Activated CD8-positive, alpha-beta memory T cell treated with anti-CD3 and anti-CD28 coated beads, Interleukin-2, amount 10 ng/mL, durations not matched to agents 7 days and 5 days (primary cell): ENCODE measurements at places on chromosomes 7 and 10. TPM values are rescaled to one million over a fixed set of nuclear protein-coding genes. Genes with fewer than 3 reads are reported as not detected.
A peak's percentile ranks its signal among the peaks of the same experiment; 100 is the strongest.

DNA sequence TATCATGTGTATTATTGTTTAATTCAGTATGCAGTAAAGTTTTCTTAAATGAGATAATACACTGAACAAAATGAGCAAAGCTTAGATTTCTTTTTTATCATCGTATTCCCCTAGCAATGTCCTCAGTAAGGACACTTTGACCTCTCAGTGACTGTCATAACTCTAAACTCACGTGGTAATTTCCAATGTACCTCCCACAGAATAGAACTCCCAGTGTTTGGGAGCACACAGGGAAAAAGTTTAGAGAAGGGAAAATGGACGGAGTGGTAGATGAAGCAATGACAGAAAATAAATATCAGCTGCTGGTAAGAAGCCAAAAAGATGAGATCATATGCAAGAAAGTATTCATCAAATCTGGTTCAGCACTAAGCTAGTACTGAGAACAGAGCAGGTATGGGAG is 758.6 kb upstream of the KCND2 start:
- no peak for DNase-seq

GRCh38 chr7:133479456-133480065 is 226.7 kb downstream of the EXOC4 start:
- no peak for DNase-seq

DNA sequence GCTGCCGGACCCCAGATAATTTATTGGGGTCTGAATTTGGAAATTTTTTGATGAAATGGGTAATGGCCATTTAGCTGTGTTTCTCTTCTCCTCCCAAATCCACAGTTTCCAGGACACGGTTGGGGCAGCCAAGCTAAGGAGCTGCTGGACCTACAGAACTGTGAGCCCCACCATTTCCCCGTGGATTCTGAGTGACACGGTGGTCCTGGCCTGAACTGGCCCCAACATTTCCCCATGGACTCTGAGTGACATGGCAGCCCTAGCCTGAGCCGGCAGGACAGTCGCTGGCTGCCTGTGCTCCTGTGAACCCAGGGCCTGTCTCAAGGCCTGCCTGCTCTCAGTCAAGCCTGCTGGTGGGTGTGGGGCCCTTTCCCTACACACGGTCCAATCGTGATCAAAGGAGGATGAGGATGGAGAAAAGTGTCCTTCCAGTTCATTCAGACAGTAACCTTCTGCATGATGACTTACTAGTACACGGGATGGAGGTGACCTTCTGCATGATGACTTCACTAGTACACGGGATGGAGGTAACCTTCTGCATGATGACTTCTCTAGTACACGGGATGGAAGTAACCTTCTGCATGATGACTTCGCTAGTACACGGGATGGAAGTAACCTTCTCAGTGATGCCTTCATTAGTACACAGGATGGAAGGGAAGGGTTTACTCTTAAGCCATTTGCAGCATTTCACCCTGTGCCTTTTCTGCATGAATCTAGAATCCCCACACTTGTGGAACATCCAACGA is 359.9 kb downstream of the GLRX3 start:
- DNase-seq = no peak

DNA sequence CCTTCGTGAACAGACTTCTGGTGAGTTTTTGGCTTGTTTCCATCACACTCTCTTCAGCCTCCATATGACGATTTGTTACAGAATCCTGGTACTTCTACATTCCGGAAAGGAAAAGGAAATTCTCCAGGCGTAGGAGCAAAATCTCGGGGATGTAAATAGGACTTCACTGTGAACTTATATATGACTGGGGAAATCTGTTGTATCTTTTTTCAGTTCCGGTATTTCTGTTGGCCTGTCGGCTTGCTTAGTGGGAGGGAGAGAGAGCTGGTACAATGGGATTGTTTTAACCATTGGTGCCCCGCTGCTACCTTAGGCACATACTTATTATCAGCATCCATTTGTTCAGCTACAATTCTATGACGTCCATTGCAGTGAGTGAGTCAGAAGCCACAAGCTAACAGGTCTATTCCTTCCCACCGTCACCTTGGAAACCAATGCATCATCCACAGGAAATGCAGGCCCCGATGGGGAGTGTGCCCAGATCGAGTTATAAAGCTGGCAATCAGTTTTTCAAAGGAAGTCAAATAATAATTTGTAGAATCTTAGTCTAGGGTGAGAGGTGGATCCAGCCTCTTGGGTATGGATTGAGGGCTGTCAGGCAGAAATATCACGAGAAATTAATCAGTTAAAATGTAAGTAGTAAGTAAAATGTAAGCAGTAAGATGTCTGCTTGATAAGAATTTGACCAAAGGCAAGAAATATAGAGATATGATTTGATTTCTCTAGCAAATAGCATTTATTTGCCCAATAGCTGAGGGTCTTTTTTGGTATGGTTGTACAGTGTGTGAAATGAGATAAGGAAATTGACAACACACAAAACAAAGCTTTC is 92.0 kb upstream of the MKLN1 start:
- DNase-seq = peak; percentile 92

DNA sequence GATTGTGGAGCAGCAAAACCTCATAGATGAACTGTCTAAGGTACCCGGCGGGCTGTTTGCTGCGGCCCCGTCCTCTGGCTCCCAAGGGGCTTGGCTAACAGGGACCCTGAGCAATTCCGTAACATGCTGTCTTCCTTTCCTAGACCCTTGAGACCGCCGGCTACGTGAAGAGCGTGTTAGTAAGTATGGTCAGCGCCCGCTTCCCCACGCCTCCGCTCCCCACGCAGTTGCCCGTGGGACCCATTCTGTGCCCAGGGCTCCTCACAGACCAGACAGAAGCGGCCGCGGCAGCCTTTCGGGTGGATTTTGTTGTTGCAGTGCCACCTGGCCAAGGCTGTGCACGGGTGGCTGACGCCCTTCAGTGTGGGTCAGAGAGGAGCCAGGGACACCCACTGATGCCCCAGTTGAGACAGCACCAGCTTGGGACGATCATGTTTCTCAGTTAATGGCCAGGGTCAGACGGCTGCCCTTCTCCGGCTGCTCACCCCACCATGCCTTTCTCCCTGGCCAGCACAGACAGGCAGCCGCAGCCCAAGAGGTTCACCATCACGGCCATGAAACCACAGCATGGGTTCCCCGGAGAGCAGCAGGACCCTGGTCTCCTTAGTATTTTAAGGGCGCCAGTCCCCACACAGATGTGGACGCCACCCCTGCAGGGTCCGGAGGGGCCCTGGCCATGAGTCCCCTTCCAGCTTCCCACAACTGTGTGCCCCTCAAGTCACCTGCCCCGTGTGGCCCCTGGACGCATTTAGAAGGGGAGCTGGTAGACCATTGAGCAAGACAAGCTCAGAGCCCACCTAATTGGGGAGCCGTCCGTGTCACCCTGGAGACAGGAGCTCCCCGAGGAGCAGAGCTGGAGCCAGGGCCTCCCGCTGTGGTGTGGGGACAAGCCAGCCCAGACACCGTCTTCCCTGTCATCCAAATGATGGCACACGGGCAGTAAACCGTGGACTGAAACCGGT is 49.4 kb upstream of the DPYSL4 start:
- no peak for DNase-seq

DNA sequence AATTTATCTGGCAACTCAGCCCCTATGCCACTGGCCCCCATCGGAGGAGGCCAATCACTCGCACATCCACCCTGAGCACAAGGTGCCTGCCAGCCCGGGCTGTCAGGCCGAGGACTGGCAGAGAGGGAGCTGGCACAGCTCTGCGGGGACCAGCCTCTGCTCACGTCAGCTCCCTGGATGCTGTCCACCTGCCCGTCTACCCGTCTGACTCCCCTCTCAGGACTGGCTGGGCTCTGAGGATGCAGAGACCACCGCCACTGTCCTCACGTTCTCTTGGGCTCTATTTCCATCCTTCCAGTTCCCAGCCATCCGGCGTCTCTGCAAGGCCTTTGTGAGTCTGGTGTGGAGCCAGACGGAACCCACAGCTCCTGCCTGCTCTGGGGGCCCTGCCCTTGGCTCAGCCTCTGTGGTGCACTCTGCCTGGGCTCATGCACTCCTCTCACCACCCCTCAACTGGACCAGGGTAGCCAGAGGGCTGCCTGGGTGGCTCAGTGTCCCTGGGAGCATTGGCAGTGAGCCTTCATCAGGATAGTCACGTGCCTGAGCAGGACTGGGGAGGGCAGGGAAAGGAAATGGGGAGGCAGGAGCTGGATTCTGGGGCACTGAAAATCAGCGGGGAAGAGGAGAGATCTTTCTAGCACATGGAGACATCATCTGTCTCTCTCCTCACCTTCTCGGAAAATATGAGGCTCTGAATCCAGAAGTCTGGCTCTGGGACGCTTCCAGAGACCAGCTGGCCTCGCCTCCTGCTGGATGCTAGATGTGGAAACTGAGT is 38.0 kb upstream of the PCBD1 start:
- no peak for DNase-seq

DNA sequence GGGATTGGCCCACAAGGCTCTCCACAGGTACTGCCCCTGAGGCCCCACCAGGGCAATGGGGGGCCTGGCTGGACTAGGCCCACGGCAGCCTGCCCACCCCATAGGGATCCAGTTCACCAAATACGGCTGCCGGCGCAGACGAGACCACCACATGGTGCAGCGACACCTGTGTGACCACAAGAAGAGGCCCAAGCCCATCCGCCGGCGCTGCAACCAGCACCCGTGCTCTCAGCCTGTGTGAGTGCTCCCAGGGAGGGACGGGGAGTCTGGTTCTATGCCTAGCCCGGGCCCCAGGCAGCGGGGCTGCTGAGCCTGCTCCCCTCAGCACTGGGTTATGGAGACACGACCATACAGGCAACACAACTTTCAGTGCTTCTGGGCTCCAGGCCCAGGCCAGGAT is 33.2 kb downstream of the TBATA start:
- DNase-seq = no peak

GRCh38 chr10:10914144-10914543 is 103.5 kb upstream of the CELF2 start:
- DNase-seq = no peak

GRCh38 chr7:46091071-46091470 is 170.0 kb upstream of the IGFBP3 start:
- no peak for DNase-seq

GRCh38 chr7:121447911-121448300 is 51.8 kb upstream of the FAM3C start:
- DNase-seq = no peak

GRCh38 chr7:17405786-17406185 is 107.3 kb downstream of the AHR start:
- no peak for DNase-seq

DNA sequence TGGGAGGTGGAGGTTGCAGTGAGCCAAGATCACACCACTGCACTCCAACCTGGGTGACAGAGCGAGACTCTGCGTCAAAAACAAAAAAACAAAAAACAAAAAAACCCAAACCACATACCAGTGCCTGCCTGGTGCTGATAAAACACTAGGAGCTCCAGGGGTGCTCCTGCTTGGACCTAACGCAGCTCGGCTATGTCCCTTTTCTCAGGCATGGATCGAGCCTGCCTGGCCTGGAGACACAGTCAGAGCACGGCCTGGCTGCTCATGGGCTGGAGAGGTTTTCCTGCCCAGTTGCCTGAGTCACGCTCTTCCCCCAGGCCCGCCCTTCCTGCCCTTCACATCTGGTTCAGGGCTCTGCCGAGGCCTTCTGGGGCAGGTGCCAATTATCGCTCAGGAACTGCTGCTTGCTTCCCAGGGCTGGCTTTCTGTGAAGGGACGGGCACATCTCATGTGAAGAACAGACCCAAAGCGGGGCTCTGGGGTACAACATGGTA is 12.6 kb upstream of the NPFFR1 start:
- no peak for DNase-seq

DNA sequence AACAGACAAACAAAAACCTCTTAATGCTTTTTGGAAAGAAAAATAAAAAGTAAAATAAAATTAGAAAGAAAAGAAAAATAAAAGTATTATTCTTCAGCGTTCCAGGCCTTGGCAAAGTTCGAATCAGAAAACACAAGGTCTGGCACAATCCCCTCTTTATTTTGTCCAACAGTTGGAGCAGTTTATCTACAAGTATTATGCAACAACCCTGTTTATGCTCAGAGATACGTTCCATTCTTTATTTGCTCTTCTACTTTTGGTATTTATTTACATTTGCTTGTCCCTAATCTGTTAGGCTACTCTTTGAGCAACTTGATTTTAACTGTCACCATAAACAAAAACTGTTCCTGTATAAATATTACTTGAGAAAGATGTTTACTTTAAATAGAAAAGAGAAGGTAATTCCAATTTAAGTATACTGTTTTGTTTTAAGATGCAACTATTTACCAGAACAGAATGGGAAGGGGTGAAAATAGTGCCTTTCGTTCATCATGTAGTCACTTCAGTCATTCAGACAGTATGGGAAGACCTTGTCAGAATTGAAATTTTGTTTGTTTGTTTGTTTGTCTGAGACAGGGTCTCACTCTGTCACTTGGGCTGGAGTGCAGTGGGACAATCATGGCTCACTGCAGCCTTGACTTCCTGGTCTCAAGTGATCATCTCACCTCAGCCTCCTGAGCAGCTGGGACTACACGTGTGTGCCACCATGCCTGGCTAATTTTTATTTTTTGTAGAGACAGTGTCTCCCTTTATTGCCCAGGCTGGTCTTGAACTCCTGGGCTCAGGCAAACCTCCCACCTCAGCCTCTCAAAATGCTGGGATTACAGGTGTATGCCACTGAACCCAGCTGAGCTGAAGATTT is 5.7 kb downstream of the PDK4 start:
- DNase-seq = no peak

DNA sequence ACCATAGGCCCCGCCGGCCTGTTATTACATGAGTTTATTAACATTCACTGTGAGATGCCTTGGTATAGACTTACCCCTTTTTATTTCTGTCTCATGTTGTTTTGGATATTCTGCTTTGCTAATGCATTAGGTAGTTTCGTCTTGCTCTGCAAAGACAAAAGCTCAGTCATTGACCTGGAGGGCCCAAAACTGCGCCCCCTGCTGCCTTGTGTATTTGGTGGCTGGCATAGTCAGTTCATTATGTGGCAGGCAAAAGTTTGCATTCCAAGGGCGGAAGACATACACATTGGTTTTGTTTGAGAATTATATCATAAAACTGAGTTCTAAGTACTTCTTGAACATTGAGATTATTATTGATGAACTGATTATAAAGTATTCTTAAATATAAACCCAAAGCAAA is 372.5 kb downstream of the SDK1 start:
- peak; percentile 49 for DNase-seq

DNA sequence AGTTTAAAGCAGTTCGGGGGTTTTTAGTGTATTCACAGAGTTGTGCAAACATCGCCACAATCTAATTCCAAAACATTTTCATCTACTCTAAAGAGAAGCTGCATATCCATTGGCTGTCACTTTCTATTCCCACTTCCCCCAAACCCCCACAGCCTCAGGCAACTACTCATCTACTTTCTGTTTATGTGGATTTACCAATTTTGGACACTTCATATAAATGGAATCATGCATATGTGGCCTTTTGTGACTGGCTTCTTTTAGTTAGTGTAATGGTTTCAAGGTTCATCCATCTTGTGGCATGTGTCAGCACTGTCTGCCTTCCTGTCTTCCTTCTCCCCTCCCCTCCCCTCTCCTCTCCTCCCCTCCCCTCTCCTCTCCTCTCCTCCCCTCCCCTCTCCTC is 78.5 kb upstream of the FZD1 start:
- DNase-seq = no peak

- no peak for DNase-seq
Measured at GRCh38 chr10:96718304-96718990, 1.9 kb downstream of the PIK3AP1 start.

GRCh38 chr7:4661871-4662270 is 20.2 kb upstream of the FOXK1 start:
- DNase-seq = no peak

The TUBAL3 gene
- not detected for total RNA-seq

The FAM241B gene
- total RNA-seq = 2.9 TPM

The TMEM130 gene
- total RNA-seq = not detected
